ENCODE measurements at places on chromosomes 1 and 21.

GRCh38 chr1:58107943-58108342 lies 438.6 kb downstream of the OMA1 start:
- no peak for DNase-seq

GRCh38 chr1:93988634-93989350 lies 79.6 kb upstream of the GCLM start:
- peak; percentile 14 for DNase-seq

DNA sequence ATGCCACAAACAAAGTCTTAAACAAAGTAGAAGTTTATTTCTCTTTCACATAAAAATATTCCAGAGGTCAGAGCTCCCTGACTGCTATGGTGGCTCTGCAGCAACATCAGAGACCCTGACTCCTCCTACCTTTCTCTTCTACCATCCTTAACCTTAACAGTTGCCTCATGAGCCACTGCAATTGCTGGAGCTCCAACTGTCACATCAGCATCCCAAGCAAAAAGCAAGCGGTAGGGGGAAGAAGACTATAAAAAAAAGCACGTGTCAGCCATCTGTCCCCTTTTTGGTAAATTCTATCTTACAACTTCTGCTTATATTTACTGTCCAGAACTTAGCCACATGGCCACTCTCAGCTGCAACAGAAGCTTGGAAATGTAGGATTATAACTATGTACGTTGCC lies 21.8 kb upstream of the H6PD start:
- no peak for DNase-seq

- no peak for DNase-seq
Measured at GRCh38 chr21:44737706-44738354, 26.5 kb upstream of the TSPEAR start.

- peak; percentile 54 for DNase-seq
Measured at GRCh38 chr1:40153073-40153770, 8.0 kb upstream of the RLF start.

DNA sequence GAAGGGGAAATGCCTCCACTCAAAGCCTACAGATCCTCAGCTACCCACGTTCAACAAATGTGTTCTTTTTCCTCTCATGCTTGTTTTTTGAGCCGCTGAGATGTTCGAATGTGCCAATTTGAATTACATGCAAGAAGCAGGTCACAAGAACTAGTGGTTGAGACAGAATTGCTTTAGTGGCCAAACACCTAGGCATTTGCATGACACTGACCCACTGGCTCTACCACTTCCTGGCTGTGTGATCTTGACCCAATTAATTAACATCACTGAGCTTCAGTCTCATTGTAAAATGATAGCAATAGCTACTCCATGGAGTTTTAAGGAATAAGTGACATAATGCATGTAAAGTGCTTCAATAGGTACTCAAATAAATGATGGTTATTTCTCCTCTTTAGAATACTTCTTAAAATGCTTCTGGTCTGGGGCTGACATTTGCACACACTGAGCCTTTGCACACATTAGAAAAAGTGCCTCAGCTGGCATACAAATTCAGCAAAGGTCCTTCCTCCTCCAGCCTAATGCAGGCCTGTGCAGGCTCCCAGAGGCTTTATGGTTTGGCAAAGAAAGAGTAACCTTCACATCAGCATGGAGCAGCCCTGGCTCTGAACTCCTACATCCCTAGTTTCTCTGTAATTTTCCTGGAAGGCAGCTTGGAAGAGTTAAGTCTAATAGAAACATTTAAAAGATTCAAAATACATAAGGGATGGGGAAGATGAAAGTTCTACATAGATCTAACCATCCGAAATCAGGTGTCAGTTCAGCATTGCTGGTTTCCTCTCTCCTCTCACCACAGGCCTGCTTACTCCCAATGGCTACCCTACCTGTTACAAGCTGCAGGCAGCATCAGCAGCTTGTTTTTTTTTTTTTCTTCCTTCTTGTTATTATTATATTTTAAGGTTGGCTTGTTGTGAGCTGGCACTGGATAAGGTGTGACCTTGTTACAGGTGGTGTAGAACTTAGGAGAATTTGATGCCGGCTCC lies 107.4 kb downstream of the TBX19 start:
- no peak for DNase-seq

GRCh38 chr1:111507411-111508201 lies 4.2 kb upstream of the ADORA3 start:
- DNase-seq: peak; percentile 88

DNA sequence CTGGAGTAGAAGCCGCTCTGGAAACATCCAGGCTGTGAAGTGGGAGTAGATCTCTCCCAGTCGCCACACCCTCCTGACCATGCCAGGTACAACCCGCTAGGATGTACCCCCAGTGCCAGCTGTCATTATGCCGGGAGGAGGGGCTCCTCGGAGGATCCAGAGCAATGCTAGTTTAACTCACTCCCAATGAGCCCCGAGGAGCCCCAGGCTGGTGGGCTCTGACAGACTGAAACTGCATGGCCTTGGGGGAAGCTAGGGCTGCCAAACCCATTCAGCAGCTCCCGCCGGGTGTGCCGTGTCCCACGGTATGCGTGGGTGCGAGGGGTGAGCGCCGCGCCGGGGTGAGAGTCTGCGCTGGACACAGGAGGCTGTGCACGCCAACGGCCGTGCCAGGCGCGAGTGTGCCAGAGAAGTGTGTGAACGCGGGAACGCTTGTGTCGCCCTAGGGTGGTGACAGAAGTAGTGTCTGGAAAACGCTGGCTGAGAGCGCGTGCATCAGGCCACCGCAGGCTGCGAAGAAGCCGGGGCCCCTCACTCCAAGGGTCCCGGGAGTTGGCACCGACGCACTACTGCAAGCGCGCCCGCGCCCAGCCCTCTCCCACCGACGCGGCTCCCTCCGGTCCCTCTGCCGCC lies 177.1 kb upstream of the EDN2 start:
- peak; percentile 49 for DNase-seq

GRCh38 chr1:16022393-16022792 lies 557 bp downstream of the CLCNKA start:
- DNase-seq: no peak

- peak; percentile 18 for DNase-seq
Measured at GRCh38 chr1:219659684-219660083, 46.8 kb upstream of the ZC3H11B start.

- peak; percentile 68 for DNase-seq
Measured at GRCh38 chr1:30877205-30877912, 31.2 kb downstream of the SDC3 start.

- DNase-seq: no peak
Measured at GRCh38 chr1:223732993-223733798, 20.9 kb downstream of the CAPN2 start.

DNA sequence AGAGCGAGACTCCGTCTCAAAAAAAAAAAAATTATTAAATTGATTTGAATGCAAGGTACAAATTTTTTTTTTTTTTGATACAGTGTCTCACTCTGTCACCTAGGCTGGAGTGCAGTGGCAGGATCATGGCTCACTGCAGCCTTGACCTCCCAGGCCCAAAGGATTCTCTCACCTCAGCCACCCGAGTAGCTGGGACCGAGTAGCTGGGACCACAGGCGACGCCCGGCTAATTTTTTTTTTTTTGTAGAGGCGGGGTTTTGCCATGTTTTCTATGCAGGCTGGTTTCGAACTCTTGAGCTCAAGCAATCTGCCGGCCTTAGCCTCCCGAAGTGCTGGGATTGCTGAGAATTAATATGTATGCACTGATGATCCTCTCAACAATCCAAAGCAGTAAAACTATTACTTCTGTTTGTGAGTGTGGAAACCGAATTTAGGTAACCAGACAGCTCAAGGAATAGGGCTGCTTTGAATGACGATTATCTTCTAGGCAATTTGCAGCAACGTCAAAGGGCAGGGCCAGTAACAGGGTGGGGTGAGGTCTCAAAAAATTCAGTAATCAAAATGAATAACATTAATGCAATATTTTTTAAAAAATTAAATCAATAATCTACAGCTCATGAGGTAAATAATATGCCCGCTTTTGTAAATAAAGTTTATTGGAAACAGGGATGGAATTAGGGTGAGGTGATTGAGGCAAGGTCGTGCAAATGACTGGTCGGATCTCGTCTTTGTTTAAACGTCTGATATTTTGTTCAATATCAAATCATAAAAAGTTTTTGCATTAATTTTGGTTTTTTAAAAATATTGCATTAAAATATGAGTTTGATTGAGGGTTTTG lies 1.2 kb downstream of the CLSPN start:
- peak; percentile 9 for DNase-seq

DNA sequence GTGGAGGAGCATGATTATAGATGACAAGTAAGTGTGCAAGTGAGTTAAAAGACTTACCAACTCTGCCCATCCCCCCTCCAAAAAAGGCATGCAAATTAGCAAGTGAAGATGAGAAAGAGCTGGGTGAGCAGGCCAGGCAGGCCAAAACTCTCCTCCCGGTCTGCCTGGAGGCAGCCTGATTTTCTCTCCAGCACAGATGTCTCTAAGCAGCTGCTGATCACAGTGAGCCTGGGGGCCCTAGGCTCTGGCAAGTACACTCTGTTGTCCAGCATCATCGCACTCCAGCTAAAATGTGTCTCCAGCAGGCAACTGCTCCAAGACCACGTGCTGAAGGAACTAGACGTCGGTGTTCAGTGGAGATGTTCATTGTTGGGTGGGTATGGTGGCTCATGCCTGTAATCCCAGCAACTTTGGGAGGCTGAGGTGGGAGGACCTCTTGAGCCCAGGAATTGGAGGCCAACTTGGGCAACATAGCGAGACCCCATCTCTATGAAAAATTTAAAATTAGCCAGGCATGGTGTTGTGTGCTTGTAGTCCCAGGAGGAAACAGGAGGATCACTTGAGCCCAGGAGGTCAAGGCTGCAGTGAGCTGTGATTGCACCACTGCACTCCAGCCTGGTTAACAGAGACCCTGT lies 56.7 kb upstream of the PUM1 start:
- no peak for DNase-seq

- DNase-seq: peak; percentile 35
Measured at GRCh38 chr1:230160957-230161771, 94.1 kb downstream of the GALNT2 start.

DNA sequence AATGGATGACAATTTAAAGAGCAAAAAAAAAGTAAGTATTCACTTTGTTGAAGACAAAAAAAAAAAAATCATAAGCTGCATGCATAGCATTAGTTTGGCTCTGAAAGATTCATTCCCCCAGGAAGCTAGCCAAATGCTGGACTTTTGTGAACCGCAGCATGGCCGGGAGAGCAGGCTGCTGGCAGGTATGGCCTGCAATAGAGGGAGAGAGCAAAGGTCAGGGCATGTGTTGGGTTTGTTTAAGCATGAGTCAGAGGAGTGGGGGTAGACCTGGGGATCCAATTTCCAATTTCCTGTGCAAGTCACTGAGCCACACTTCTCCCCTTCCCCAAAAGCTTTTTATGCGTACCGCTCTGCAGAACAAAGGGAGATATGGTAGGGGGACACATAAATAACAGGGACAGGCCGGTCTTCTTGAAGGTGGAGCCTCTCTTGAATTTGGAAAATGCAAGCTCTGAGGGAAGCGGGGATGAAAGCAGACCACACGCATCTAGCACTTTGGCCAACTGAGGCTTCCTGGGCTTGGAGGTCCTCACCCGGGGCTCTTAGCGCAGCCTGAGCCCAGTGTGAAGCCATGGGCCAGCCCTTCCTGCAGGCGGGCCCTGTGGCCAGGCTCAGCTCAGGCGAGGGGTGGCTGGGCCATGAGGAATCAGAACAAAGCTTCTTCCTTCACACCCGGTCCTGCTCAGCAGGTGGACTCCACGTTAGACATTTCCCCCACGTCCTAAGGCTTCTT lies 171.1 kb downstream of the TOMM20 start:
- DNase-seq: no peak

DNA sequence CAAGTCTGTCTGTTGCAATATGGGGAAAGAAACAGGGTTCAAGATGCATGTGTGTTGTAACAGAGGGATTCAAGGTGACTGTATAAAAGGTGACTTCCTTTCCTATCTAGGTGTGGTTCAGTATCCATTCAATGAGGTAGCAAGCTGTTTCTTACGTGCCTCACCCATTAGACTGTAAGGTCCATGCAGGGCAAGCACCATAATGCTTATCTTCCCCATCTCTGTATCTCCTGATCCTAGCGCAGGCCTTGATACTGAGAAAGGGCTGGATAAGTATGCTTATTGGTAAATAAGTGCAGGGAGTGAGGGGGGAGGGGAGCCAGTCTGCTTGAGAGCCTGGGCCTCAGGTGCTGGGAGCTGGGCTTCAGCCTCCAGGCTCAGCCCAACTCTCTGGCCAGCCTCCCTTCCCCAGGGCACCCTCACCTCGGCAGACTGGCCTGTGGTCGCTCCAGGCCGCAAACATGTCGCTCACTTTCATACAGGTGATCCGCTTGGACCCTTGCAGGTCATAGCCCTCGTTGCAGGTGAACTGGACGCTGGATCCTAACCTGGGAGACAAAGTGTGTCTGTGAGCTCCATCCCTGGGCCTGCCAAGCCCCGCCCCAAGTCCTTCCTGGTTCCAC lies 44.5 kb upstream of the HMGB4 start:
- DNase-seq: no peak

DNA sequence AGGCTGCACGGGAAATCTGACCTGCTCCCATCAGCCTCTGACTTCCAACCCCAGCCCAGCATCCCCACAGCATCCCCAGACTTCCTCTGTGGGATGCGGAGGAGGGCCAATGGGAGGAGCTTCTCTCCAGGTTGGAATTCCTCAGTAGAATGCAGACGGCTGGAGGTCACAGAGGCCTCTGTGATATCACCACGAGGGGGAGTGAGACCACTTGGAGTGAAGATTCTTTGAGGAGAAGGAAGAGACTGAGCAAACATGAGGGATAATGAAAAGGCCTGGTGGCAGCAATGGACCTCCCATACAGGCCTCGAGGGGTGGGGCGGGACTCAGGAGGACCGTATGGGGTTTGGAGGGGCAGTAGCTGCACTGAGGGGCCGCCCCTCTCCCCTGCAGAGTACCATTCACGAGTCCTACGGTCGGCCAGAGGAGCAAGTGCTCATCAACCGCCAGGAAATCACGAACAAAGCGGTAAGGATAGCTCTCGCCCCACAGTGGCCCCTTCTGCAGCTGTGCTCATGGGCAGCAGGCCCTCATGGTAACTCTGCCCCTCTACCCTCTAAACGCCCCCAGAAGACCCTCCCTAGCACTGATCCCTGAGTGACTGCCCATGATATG lies at the start of gene CATSPER4:
Gene CATSPER4, plus strand, starts transcription at position 230 of the 615 bp plus-strand sequence. Its CDS starts 26 bp downstream, at position 256.
- DNase-seq: no peak

DNA sequence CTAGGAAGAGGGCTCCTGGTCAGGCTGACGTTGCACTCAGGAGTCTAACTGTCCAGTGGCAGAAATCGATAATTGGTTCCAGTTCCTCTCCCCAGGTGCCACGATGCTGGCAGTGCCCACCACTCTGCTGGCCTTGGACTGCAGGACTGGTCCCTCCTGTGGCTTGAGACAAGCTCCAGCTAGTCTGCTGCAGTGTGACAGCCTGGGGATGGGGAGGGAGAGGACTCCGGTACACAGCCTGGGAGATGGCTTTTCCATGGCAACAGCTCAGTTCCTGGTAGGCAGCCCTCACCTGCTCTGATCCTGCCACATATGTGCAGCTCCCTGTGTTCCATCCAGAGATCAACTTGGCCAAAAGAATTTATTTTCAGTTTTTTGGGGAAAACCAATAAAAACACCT lies 239.3 kb downstream of the KCNJ6 start:
- DNase-seq: no peak

- DNase-seq: no peak
Measured at GRCh38 chr1:7052701-7053100, 267.4 kb downstream of the CAMTA1 start.

GRCh38 chr21:17848228-17848627 lies 29.1 kb upstream of the C21orf91 start:
- no peak for DNase-seq

GRCh38 chr1:59994302-59995198 lies 68.0 kb upstream of the CYP2J2 start:
- no peak for DNase-seq

- no peak for DNase-seq
Measured at GRCh38 chr1:156926175-156926574, 5.7 kb downstream of the LRRC71 start.

All from inflammatory macrophage treated with lipopolysaccharide for 1 hour (primary cell).